ENCODE measurements at places on chromosomes 5 and 9.

- DNase-seq = no peak
Observed at GRCh38 chr5:149605354-149605997, 24.2 kb downstream of the ARHGEF37 start.

- DNase-seq = no peak
Observed at GRCh38 chr9:88792502-88792901, 198.8 kb upstream of the S1PR3 start.

DNA sequence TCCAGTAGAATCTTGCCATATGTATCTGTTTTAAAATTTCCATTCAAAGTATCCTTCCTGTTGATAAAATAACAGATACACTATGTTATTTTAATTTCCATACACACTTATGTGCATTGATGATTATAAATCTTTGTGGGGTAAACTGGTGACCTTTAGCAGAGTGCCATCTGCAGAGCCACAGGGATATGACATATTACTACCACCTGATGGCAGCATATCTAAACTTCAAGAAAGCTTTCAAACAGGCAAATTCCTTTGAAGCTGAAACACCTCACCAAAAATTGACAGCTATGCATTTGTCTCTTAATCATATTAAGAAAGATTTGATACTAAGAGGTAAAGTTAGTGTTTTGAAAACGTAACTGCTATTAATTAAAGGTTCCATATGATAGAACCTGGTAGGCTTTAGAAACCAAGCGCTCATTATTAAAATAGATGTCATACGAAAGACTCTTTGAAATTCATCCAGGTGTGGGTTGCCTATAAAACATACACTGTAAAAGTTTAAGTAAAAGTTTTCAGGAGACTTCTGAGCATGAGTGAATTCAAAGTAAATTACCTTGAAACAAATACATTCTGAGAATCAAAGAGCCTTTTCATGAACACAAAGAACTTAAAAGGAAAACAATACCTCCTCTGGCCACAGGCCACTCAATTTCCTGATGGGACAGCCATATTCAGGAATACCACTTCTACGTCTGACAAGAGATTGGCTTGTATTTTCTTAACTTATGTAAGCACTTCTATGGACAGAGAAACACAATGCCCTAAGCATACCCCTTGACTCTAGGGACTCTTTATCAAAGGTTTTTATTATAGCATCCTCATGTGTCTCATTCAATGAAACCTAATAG, 93.3 kb downstream of the KIAA0825 start:
- DNase-seq = peak; percentile 2

- DNase-seq = no peak
Observed at GRCh38 chr5:139796061-139796806, 626 bp downstream of the PSD2 start.

DNA sequence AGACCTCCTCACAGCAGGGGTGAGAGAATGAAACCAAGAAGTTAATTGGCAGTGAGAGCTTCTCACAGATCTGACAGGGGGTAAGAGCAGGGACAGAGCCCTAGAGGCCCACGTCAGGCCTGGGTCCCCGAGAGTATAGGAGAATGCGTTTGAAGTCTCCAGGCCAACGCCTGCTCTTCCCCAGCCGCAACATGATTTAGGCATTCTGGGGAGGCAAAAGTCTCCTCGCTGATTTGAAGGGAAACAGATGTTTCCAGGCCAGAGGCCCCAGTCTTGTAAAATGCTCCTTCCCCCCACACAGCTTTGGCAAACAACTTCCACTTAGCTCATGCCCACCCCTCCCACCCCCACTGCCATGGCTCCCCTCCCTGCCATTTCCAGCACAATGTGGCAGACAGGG, 239.2 kb upstream of the TRIM32 start:
- DNase-seq = no peak

DNA sequence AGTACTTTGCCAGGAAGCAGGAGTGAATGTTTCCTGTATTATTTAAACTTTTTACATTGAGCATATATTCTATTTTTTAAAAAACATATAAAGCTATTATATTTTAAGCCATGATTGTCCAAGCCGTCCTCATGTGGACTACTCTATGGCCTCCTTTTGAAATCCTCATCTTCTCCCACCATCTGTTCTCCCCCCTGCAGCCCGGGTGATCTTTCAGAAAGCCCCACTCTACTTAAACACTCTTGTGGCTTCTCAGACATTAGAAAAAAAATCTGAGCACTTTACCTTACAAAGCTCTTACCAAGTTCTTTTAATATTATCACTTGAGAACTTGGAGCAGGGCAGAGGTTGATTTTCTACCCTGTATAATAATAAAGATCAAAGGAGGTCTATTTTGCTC, 95.4 kb downstream of the CAVIN4 start:
- DNase-seq = no peak

DNA sequence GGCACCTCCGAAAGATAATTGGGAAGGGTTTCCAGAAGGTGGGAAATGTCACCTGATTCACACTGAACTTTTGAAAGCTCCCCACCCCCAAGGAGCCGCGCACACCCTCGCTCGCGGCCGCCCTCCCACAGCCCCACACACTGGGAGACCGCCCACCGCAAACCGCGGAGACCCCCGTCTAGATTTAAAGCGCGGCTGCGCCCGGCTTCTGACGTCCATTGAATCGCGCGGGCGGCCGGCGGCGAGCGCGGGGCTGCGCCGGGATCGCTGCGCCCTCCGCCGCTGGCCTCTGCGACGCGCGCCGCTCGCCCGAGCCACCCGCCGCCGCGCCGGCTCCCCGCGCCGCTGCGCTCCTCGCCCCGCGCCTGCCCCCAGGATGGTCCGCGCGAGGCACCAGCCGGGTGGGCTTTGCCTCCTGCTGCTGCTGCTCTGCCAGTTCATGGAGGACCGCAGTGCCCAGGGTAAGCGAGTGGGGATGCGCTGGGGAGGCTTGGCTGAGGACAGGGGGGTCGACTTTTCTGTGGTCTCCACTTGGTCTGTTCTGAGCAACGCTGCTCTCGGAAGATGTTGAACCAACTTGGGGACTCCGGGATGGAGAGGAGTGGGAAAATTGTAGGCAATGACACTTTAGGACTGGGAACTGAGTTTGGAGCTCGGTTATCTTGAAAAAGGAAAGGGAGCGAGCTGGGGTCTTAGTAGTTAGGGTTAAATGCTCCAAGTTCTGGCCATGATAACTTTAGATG, at the start of gene FST:
Gene FST (plus strand): TSS at position 214 of the 743 bp plus-strand sequence. CDS start 163 bp downstream, at position 377.
- DNase-seq = no peak

DNA sequence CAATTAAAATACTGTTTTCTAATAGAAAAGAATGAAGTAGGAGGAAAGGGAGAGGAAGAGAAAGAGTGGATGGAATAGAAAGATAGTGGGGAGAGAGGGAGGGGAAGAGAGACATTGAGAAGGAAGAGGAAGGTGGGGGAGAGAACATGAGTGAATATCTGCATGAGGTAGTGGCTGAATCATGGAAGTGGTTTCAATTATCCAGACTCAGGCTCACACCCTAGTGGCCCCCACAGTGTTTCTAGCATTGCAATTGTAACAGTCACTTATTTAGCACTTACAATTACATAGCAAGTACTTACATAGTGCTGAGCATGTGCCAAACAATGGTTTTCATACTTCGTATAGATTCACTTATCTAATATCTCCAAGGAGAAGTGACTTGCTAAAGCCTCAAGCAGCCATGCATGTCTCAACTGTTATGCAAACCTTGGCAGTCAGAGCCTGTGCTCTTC, 72.7 kb downstream of the CAST start:
- DNase-seq = no peak
